ENCODE measurements at places on chromosomes 13 and 19.

GRCh38 chr13:93462151-93462550 is 235.5 kb downstream of the GPC6 start:
- DNase-seq, result no peak

DNA sequence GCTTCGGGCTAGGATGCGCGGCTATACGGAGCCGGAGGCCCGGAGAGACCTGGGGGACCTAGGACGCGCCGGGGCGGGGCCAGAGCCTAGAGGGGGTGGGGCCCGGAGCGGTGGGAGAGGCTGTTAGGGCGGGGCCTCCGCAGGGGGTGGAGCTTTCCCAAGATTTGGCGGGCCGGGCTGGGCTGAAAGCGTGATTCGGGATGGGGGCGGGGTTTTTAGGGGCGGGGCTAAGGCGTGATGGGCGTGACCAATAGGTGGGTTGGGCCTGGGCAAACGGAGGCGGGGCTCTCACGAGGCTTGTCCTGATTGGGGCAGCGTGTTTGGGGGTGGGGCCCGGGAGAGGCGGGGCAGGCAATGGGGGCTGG is 439 bp downstream of the RAB11B start:
- peak; percentile 83 for DNase-seq

GRCh38 chr13:73417012-73417615 is 358.3 kb downstream of the KLF5 start:
- DNase-seq, result no peak

DNA sequence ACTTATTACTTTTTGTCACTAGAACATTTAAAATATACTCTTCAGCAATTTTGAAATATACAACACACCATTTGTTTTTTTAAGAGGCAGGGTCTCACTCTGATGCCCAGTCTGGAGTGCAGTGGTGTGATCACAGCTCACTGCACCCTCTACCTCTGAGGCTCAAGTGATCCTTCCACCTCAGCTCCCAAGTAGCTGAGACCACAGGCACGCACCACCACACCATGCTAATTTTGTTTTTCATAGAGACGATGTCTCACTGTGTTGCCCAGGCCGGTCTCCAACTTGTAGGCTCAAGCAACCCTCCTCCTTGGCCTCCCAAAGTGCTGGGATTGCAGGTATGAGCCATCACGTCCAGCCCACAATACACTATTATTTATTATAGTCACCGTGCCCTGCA is 2.6 kb downstream of the IGFL2 start:
- no peak for DNase-seq

DNA sequence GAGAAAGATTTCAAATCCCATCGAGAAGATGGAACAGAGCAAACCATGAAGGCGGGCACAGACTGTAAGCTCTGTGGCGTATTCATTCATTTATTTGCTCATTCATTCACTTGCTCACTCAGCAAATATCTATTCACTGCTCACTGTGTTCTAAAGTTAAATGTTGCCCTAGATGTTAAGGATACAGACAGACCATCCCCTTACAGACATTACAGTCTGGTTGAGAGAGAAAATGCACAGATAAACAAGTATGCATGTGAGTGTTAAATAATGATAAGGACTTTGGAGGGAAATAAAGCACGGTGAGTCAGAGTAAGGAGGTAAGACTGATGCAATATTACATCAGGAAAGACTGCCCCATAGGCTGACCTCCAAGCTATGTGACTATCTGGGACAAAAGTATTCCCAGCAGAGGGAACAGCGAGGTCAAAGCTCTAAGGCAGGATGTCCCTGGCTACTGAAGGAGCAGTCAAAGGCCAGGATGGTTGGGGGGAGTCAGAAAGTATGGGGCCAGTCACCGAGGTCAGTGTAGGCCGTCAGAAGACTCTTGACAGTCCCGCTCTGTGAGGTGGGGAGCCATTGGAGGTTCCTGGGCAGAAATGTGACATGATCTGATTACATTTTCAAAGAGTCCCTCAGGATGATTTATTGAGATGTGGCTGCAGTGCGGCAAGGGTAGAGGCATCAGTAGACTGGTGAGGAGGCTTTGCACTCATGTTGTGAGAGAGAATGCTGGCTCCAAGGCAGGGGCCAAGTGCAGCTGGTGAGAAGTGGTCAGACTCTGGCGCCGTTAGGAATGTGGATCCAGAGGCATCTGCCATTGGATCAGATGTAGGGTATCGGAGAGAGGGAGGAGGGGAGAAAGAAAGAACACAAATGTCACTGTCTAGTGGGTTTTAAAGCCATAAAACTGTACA is 37.9 kb downstream of the MBNL2 start:
- no peak for DNase-seq

Data from stimulated activated CD8-positive, alpha-beta memory T cell treated with anti-CD3 and anti-CD28 coated beads, Interleukin-15, amount 100 ng/mL, for 48 hours (primary cell).